Kidney (tissue), 22 donors: ENCODE measurements at places on chromosomes 2 and 18. TPM values are rescaled to one million over a fixed set of nuclear protein-coding genes. Genes with fewer than 3 reads are reported as not detected.

- no peak for DNase-seq
These were observed 76.7 kb downstream of the MRPS9 start for GRCh38 chr2:105114551-105114950.

GRCh38 chr2:157800838-157801495 is 75.2 kb downstream of the ACVR1 start:
- no peak for DNase-seq

The LYPD6B gene
- total RNA-seq = 9.4 TPM

The LOXL3 gene
- total RNA-seq = 9.7 TPM

The SIX2 gene
- 0.28 TPM for total RNA-seq

DNA sequence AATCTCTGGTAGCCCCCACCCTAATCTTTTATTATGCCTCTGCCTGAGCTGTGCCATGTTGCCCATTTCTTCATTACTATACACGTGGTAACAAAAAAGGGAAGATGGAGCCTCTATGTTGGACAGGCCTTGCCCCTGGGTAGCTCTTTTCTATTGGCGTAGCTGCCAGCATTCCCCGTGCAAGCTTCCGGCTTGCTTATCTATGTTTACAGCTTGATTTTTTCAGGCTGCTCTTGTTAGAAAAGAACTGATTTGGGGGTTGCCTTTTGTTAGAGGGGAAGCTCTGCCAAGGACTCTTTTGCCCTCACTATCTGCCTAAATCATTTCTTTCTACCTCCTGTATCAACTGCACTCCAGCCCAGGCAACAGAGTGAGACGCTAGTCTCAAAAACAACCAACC is 45.5 kb upstream of the ZSWIM2 start:
- no peak for DNase-seq

- DNase-seq = no peak
These were observed 165.5 kb downstream of the HDAC4 start for GRCh38 chr2:239235311-239235710.

GRCh38 chr18:26813043-26813442 is 52.5 kb downstream of the AQP4 start:
- DNase-seq = peak; percentile 67

- DNase-seq = no peak
These were observed 156.1 kb downstream of the MSH2 start for GRCh38 chr2:47558768-47559684.

The GEN1 gene
- total RNA-seq = 6.2 TPM
